NCI-H2081 treated with DMSO at 0.1 percent for 48 hours (cell line): ENCODE measurements at places on chromosomes 11 and 22.

DNA sequence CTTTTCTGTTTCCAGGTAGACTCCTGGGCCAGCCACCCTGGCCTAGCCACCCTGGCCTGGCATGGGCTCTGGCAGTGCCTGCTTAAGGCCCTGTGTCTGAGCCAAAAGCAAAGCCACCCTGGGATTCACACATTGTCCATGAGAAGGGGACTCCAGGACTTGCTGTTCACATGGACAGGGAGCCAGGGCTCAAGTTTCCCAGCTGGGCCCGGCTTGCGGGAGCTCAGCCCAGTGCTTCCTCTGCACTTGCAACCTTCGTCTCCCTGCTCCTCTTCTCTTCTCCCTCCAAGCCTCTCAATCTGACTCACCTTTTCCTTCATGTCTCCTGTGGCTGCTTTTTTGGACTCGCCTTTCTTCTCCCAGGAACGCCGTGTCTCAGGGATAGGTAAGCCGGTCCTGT, 130.3 kb downstream of the MICAL2 start:
- DNase-seq = no peak

DNA sequence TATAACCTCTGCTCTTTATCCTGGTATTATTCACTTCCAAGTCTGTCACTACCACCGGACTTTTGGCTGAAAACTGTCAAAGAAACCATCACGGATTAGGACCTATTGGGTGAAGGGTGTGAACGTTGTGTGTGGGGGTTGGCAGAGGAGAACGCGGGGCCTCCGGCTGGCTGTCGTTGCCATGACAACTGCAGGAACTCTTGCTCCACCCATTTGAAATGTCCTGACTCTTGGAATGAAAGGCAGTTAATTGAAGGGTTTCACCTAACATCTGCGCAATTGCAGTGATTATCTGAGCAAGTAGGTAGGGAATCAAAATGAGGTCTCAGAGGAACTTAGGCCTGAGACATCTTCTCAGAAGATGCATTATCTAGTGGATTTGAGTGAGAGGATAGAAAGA, 60.9 kb upstream of the CLMP start:
- DNase-seq = no peak

GRCh38 chr11:14643697-14644225, at the start of gene PDE3B:
PDE3B (plus strand) TSS chr11:14643804; CDS start chr11:14644076, 272 bp downstream.
- no peak for DNase-seq

GRCh38 chr22:45805413-45805812, 133.8 kb downstream of the ATXN10 start:
- no peak for DNase-seq

DNA sequence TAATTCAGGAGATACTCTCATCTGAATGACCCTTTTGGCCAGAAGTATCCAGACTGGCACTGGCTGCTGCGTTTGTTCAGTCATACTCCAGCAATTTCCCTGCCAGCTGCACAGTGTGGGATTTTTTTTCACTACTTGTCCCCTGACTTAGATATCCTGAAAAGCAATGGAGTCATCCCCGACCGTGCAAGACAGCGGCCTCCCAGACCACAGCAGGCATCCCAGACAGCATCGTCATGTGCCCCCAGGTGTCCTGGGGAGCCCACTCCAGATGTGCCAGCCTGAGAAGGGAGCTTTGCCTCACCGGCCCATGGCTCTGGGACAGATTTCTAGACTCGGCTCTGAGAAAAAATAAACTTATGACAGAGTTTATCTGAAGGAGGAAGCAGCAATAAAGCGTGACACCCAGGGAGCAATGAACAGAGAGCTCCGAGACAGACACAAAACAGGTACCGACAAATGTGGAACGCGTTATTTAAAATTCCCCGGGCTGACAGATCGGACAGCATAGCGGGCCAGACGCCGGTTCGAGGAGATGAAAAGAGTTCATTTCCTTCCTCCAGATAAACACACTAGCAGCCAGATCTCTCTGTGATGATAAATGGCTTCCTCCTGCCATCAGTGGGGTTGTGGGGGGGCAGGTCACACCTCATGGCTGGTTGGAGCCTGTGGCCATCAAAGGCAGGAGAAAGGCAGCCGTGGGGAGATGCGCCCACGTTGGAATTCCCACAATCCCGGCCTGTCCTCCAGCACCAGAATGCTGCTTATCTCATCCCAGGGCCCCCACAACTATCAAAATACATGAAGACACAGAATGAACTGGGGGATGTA, 106.4 kb upstream of the FGF3 start:
- DNase-seq = no peak

GRCh38 chr11:695538-696248, at the start of gene TMEM80:
TMEM80 (plus strand) TSS chr11:695816; CDS start chr11:695828, 12 bp downstream.
- peak; percentile 83 for DNase-seq
